Bronchus fibroblast of lung (primary cell): ENCODE measurements at places on chromosomes 4 and X. TPM values are rescaled to one million over a fixed set of nuclear protein-coding genes. Genes with fewer than 3 reads are reported as not detected.

The NWD2 gene
- not detected in 2 replicates for total RNA-seq

The GBA3 gene
- total RNA-seq = not detected in 2 replicates

The TASL gene
- not detected in 2 replicates for total RNA-seq

The DMP1 gene
- not detected in 2 replicates for total RNA-seq

The FDCSP gene
- 0.67 TPM in 1 of 2 replicates, not detected in the other for total RNA-seq

The PUDP gene
- 13.6 and 23.3 TPM in 2 replicates for total RNA-seq

The ENPEP gene
- total RNA-seq = under 0.01 and 0.15 TPM in 2 replicates

The ITIH6 gene
- total RNA-seq = not detected in 2 replicates

The FIP1L1 gene
- total RNA-seq = 26.0 and 31.8 TPM in 2 replicates

The NHSL2 gene
- total RNA-seq = 0.59 and 0.84 TPM in 2 replicates

The RHOXF1 gene
- not detected in 2 replicates for total RNA-seq

The SLC9A7 gene
- total RNA-seq = 13.1 and 17.2 TPM in 2 replicates

The GPR34 gene
- total RNA-seq = not detected in 2 replicates

The POLN gene
- 0.59 and 2.0 TPM in 2 replicates for total RNA-seq

The SSX4B gene
- not detected in 2 replicates for total RNA-seq

The F8A2 gene
- not detected in 2 replicates for total RNA-seq
